ENCODE measurements at places on chromosomes 3 and 15. TPM values are rescaled to one million over a fixed set of nuclear protein-coding genes. Genes with fewer than 3 reads are reported as not detected.

ZNF80 gene
- not detected for total RNA-seq

DNA sequence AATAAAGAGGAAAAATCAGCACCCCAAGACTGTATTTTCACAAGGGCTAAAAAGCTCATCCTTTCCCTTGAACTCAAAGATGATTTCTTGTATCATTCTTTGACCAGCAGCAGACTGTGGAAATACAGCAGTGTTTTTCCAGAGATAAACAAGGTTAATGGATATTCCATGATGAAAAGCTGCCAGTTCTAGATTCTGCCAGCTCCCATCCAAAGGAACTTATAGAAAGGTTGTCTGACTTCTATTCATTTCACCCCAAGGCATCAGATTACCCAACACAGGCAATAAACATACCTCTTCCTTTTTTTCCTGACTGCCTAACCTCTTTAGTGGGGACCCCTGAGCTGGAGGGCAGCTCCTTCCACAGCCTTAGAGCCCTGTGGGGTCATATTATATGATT, 375.8 kb upstream of the THBS1 start:
- DNase-seq: no peak

DNA sequence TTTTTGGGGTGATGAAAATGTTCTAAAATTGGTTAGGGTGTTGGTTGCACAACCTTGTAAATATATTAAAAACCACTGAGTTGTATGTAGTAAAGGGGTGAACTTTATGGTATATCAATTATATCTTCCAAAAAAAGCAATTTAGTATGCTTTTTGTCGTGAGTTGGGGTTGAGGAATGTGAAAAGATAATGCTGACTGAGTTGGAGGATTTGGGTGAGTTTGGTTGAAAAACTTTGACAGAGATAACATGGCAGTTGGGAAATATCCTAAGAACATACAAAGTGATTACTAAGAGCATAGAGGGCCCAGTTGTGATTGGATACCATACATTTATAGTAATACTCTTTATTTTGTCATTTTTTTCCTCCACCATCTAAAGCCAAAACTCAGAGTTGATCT, 33.6 kb downstream of the HMG20A start:
- DNase-seq: no peak

ADGRG7 gene
- total RNA-seq: not detected

- DNase-seq: no peak
Measured at GRCh38 chr3:155303540-155304097, 10.1 kb upstream of the STRIT1 start.

Data from mesenteric fat pad (tissue), 1 donor.